ENCODE measurements at places on chromosomes 7 and 10.

DNA sequence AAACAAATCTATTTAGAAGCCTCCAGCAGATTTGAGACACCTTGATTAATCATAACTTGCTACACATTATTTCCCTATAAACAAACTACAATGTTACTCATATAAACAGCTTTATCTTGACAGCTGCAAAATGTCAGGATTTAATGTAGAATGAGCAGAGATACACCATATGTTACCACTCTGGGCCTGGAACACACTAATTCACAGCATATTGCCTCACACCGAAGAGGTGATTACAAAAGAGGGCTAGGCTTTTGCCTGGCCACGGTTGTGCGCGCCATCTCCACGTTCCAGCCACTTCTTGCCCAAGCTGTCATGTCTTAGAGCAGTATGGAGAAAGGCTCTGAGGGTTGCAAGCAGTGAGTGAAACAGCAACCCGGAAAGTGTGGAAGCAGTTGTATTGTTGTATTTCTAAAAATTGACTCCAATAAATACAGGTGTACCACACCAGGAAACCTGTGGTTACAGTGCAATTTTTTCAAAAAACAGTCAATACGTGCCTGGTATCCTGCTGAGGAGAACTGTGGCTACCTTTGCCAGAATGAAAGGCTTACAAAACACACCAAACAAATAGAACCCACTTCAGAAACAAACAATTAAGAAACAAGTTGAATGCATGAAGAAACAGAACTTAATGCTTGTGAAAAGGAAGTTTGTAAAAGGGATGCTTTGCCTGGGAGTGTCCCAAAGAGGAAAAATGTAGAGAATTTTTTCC lies 498.1 kb downstream of the PLXNA4 start:
- DNase-seq: no peak

- DNase-seq: no peak
Observed at GRCh38 chr7:41696323-41696916, 6.5 kb downstream of the INHBA start.

GRCh38 chr7:128876586-128876977 lies 13.9 kb downstream of the ATP6V1F start:
- no peak for DNase-seq

DNA sequence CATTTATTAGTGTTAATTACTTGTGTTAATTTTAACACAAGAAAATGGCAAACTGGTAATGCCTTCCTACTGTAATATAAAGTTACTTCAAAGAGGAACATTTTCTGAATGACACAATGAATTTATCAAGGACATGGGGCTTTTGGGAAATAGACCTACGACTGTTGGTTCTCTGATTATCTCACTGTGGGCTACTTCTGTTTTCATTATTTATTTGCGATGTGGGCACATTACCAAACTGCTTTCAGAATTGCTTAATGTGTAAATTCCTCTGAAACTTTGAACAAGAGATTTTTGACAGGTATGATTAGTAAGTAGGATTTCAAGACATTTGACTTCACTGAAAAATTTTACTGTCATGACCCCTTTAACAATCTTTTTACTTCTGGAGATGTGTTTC lies 535.6 kb downstream of the CNTNAP2 start:
- no peak for DNase-seq

DNA sequence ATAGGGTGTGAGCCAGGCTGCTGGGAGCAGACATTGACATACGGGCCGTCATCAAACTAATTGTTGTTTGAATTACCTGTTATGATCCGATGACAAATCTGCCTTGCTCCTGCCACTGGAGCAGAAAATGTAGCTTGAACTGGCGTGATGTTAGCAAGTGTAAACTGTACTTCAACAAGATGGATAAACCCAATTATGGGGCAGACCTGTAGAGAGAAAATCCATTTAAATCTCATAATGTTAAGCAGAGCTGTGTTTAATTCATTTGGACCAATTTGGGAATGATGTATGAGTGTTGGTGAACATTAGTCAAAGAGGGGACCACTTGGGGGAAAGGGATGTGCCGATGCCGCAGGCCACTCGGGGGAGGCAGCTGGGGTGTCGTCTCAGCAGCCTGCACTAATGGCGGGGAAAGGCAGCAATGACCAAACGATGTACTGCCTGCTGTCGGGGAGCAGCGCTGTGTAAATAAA lies 27.4 kb downstream of the TCF7L2 start:
- DNase-seq: no peak

DNA sequence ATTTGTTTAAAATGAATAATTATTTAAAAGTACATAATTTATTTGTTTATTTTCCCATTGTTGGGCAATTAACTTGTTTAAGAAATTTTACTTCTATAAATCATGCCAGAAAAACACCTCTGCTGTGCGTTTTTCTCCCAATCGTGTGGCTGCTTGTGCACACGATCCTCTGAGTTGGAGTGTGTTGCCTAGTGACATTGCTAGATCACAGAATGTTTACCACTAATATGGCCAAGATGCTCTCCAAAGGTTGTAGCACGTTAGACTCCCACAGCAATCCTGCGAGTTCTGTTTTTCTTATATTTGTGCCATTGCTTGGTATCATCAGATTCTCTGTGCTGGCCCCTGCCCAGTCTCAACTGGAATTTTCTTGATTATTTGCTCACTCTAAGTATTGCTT lies 207.1 kb upstream of the ADCY1 start:
- DNase-seq: no peak

- no peak for DNase-seq
Observed at GRCh38 chr7:4209126-4209525, 473.0 kb upstream of the FOXK1 start.

DNA sequence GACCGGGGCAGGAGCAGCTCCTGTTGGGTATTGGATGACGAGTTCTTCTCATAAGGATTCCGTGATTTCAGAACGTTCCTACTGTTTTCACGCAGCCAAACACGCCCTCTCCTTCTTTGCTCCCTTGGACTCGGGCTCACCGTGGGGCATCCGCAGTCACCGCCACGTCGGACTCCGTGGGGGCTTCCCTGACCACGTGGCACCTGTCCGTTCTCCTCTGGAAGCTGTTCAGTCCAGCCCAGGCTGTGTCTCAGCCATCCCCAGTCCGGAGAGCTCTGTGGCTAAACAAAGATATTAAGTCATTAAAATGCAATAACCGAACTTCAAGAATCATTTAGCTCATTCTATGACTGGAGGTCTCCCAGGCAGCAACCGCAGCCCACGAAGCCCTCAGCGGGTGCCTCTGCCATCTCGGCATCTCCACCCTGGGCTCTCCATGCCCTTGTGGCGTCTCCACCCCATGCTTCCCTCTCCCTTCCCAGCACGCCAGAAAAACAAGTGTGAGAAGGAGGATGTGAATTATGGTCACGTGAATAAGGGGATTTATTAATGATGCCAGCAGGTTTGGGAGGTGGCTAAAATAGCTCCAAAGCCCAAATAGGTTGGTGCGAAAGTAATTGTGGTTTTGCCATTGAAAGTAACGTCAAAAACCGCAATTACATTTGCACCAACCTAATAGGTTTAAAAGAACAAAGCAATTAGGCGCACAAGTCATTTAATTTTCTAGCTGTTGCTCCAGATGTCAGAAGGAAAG lies 224.6 kb upstream of the PPP2R2D start:
- no peak for DNase-seq

- DNase-seq: no peak
Observed at GRCh38 chr7:136064627-136065237, 87.6 kb upstream of the MTPN start.

DNA sequence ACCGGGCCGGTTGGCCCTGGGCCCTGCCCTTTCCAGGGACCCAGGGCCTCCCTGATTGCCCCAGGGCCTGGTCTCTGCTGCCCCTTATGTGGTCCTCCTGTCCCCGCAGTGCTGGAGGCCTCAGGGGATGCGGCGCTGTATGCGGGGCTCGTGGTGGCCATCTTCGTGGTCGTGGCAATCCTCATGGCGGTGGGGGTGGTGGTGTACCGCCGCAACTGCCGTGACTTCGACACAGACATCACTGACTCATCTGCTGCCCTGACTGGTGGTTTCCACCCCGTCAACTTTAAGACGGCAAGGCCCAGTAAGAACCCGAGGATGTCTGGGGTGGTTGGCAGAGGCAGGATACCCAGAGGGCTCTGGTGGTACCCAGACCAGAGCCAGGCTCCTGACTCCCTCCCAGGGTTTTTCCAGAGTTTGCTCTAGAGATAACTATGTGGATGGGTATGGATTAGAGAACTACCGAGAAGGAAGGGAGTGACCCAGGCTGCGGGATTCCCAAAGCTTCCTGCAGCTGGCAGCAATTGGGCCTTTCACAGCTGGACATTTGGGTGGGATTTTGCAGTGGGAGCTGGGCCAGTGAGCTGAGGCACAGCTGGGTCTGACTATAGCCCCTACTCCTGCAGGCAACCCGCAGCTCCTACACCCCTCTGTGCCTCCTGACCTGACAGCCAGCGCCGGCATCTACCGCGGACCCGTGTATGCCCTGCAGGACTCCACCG lies 28.1 kb upstream of the SLC29A3 start:
- DNase-seq: no peak

GRCh38 chr10:10213237-10213636 lies 804.4 kb upstream of the CELF2 start:
- DNase-seq: no peak

DNA sequence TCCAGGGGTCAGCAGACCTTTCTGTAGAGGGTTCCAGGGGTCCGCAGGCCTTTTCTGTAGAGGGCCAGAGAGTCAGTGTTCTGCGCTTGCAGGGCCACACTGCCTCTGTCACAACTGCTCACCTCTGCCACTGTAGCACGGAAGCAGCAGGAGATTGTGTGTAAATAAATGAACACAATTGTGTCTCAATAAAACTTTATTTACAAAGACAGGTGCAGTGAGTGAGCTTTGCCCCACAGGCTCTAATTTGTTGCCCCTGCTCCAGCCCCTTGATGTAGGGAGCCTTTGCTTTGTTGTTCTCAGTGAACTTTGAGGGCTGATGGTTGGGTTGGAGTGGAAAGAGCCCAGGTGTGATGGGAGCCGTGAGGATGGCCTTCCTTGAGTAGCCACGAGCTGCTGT lies 67.8 kb downstream of the MGMT start:
- DNase-seq: no peak

DNA sequence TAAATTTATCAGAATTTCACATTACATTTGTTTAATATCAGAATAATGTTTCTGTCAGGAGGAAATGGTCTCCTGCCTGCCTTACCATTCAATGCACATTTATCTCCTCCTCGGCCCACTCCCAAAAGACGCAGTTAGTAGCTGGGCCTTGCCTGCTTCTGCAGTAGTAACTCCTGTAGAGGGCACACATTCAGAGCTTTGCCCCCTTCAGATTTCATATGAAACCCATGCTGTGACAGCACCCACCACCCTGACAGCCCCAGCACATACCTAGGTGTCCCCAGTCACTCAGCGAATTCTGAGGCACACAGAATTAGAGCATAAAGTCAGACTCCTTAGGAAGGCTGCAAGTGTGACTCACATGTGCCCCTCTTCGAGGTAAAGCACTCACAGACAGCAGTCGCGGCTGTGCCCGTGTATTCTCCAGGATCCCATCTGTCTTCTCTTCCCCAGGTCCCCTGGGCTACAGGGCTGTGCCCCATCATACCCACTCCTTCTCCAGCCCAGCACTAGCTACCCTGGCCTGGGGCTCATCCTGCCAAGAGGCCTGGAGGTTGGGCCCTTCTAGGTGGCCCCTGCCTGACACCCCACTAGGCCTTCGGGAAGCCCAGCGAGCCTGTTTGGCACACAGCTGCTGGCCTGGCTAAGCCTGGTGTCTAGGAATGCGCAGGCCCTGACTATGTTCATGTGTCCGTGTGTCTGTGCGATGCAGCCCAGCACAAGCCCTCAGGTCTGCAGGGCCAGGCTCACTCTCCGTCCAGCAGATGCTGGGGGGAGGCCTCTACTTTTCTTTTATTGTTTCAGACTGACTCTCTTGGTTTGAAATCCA lies 4.7 kb upstream of the DEPP1 start:
- DNase-seq: no peak

DNA sequence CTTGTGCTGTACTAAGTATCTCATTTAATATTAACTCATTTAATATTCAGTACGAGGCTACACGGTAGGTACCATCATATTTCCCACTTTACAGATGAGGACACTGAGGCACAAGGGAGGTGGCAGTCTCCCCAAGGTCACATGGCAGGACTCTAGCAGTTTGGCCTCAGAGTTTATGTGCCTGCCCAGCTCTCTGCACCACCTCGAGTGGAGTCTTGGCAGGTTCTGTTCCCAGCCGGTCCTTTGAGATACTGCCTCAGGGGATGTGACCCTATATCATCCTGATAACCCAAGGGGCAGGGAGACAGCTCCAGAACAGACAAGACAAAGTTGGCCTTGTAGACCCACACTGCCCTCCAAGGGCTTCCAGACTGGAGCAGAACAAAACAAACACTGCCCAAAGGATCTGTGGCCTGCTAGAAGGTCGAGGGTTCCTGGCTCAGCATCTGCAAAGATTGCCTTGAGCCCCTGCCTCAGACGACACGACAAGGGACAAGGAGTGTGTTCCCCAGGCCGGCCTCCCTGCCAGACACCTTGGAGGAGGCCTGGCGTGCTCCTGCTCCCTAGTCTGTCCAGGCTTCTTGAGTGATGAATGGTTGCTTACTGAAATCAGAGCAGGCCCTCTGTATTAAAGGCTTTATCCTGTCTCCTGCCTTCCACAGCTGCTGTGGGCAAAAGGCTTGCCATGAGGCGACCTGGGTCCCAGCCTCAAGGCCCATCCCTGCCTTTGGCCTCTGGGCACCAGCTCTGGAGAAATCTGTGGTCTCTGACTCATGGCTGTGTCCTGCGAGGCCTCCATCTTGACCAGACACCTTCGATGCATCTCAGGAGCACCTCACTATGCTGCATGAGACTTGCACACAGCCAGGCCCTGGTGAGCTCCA lies 3.9 kb upstream of the PWWP2B start:
- DNase-seq: no peak

DNA sequence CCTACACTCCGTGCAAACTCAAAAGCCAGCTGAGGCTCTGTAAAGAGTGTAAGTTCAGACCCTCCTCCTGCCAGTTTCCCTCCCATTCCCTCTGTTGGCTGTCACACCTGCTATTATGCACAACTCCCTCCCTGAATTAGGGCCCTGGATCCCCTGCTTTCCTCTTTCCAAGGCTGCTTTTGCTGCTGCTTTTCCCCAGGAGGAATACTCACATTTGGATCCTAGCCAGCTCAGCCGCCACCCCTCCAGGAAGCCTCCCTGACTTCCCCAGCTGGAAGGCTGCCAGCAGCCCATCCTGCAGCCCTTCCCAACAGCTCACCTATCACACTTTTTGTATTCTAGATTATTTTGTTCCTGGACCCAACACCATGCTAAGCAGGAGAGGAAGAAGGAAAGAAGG lies 40.9 kb upstream of the WDR11 start:
- DNase-seq: no peak
